ENCODE measurements at places on chromosomes 2 and 18.

DNA sequence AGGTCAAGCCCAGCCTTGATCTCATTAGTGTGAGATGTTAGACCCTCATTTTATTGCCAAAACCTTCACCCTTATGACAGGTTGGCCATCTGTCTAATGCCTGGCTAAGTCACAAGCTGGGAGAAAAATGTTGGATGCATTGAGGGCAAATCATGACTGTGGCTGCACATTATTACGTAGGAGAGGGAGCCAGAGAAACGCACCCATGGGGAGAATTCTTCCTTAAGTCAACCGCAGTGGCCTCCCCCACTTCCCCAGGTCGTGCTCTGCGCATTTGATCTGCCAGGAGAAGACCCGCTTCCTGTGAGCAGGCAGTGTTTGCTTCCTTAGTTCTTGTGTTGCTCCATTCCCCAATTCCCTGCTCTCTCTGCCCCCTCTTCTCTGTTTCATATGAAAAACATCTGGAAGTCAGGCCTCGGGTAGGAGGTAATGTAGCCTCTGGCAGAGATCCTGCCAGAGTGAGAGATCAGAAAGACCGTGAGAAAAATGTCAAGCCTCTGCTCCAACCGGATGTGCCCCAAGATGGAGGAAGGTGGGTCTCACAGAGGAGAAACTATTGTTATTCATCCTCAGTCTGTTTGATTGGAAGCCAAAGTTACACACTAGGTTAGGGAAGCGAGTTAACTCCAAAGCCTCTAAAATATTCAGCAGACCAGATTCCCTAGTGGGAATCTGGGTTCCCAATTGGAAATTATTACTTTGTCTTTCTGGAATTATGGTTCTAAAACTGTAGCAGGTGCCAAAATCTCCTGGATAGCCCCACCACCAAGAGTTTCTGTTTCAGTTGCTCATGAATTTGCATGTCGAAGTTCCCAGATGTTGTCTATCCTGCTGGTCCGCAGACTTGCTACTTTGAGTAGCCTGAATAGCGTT, 144.3 kb upstream of the PELI1 start:
- no peak for DNase-seq

GRCh38 chr18:14747513-14748474, at the start of gene ANKRD30B:
Gene ANKRD30B (plus strand): TSS chr18:14748172. CDS start chr18:14748420, 248 bp downstream.
- DNase-seq: no peak

- DNase-seq: no peak
Observed at GRCh38 chr2:226189061-226189460, 610.6 kb downstream of the IRS1 start.

GRCh38 chr18:63182310-63182772, 137.2 kb downstream of the BCL2 start:
- DNase-seq: no peak

GRCh38 chr2:166773308-166773949, 114.9 kb upstream of the XIRP2 start:
- no peak for DNase-seq

DNA sequence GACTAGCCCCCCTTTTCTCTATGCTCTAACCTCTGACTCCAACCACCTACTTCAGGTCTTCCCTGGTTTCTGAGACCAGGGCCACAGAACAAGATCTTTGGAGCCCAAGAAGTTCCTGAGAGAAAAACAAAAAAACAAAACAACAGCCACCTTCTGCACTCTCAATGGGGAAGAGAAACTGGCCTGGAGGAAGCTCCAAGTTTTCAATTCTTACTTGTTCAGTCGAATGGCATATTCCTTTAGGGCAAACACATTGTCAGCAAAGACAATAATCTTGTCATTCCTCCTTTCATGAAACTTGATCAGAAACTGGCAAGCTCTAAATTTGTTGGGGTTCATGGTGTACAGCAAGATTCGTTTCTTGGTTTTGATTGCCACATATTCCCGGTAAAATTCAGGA, 15.0 kb downstream of the ERCC3 start:
- no peak for DNase-seq

GRCh38 chr2:7847321-7847720, 834.5 kb upstream of the ID2 start:
- DNase-seq: no peak

- no peak for DNase-seq
Observed at GRCh38 chr2:20672201-20672951, 5.4 kb downstream of the GDF7 start.

- DNase-seq: no peak
Observed at GRCh38 chr18:41933778-41934177, 21.3 kb upstream of the PIK3C3 start.

DNA sequence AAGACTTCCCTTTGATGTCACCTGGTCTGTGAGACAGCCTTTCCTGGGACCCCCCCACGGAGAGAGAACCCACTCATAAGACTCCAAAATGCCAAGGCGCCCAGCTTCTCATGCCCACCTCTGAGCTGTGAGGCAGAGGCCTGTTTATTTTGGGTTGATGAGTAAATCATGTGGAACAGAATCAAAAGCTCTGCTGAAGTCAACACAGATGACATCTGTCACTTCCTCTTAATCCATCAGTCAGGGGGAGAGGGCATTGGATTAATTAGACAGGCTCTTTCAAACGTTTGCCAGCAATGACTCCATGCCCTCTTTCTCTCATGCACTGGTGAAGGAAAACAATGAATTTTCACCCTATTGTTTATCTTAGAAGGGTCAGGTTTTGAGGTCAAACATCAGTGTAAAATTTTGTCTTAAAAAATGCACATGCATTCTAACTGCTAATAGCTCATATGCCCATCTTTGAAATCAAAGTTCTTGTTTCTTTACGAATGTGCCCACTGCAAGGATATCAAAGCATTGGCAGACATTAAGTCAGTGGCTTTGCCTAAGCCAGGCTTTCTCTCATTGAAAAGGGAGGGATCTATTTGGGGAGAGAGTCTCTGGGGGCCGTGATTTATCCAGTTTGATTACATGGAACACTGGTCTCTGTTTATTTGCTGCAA, 184.1 kb downstream of the ACKR3 start:
- DNase-seq: no peak

GRCh38 chr2:128817171-128817570, 498.5 kb upstream of the HS6ST1 start:
- no peak for DNase-seq

DNA sequence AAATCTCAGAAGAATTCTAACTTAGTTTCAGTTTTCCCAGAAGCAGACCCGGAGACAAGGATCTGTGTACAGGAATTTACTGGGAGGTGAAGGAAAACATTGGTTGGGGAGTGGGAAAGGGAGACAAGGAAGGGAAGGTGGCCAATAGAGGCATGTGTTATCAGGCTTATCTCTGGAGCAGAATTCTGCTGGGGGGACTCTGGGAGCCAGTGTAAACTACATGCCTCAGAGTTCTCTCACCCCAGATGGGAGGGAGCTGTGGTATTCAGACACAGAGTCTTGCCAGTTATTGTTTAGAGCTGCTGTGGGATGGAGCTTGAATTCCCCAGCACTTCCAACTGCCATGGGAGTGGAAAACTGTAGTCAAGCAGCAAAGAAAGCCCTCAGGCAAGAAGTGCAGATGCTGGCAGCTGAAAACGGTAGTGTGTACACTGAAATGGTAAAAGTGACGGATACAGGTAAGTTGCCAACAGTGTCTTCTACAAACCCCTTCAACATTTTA, 19.0 kb downstream of the DNPEP start:
- peak; percentile 69 for DNase-seq

DNA sequence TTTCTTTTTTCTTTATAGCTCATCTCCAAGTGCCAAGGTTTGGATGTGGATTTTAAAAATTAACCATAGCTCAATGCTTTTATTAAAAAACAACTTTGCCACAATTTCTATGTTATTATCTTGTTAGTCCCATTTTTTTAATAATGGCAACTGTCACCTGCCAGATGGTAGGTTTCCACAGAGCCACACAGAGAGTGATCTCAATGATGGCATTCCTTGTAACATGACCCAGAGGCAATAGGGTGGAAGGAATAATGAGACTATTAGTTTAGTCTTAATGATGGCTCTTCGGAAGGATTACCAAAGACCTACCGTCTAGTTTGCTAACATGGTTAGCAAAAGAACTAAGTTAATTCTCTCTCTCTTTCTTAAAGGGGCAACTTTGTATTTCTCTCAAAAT, 64.0 kb downstream of the REL start:
- DNase-seq: no peak

DNA sequence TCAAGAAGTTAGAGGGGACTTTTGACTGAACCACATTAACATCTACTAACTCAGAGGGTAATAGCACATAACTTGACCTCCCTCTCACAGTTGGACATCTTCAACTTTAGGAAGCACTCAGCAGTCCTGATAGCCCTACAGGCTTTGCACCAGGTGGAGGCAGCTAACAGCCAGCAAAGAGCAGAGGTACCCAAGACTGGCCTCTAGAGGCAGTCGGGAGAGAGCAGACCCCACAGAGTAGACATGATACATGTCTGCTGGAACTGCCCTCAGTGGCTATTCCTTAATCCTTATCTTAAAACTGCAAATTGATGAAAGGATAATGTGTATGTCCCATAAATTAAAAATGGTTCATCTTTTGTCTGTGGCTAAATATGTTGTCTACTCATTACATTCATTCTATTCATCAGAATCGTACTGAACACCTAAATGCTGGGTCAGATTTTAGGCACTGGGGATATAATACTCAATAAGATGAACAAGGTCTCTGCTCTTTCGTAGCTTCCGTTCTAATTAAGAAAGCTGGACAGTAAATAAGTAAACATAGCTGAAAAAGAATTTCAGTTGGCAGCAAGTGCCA, 49.8 kb downstream of the CAB39 start:
- DNase-seq: no peak

DNA sequence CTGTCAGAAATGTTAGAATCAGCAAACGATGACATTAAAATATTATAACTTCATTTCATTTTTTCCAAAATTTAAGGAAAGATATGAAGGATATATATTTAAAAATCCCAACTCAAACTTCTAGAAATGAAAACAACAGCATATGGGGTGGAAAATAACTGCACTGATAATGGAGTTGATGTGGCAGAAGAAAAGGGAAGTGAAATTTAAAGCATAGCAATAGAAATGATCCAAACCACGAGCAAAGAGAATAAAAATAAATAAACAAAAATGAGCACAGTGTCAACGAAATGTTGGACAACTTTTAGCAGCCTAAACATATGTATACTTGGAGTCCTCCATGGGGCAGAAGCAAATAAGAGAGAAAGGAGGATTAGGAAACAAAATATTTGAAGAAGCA, 280.2 kb downstream of the KCNJ3 start:
- DNase-seq: no peak

DNA sequence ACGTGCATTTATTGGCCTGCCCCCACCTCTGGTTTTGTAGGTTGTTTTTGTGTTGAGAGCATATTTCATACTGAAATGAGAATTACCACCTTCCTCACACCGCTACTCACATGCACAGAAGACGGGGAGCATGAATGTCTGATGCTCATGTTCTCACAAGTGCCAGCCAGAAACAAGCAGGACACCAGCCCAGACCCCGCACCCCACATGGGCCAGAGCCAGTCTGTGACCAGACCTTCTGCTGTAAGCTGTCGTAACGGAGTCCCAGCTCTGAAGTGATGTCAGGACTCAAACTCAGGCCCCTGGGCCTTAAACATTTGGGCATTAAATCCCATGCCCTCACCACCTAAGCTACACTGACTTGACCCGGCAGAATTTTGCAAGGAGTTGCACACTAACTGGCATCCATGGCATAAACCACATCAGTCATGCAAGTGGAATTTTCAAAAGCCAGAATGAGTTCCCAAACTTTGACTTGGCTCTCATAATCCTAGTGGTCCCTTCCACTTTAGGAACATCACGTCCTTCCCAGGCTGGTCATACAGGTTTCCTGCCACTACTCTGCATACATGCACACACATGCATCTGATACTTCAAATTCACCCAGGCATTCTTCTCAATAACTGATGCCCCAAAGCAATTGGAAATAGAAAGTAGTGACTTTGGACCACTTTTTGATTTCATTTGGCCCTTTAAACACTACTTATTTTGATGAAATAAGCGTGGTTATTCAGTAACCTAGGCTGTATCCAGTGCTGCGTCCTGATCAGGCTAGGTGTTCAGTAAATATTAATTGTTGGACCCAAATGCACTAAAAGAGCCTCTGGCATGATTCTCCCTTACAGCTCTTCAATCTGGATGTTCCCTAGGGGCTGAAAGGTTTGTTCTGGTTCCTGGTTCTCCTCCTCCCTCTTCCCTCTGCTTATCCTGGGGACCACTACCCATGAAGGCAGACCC, 223.1 kb upstream of the ID2 start:
- no peak for DNase-seq

DNA sequence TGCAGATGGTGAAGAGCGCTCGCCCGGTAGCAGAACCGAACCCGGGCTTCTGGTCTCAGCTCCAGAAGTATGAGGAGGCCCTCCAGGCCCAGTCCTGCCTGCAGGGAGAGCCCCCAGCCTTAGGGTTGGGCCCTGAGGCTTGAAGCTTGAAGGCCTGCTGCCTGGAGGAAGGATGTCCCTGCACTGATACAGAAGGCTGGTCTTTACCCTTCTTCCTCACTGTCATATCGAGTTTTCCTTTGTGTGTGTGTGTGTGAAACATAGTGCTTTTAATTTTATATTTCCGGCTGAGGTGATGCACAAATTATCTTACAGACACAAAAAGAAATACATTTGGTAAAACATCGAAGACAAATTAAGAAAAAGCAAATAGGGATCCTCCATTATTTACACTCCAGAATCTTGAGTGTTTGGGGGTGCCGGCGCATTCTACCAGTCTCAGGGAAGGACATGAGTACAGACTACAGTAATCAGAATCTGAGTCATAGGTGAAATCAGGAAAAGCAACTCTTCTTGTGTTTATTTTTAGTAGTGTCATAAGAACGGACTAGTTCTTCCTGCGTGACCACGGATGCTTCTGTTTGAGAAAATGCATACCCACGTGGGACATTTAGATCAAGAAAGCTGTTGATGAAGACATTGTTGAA, 1.3 kb downstream of the DUSP28 start:
- DNase-seq: peak; percentile 12

DNA sequence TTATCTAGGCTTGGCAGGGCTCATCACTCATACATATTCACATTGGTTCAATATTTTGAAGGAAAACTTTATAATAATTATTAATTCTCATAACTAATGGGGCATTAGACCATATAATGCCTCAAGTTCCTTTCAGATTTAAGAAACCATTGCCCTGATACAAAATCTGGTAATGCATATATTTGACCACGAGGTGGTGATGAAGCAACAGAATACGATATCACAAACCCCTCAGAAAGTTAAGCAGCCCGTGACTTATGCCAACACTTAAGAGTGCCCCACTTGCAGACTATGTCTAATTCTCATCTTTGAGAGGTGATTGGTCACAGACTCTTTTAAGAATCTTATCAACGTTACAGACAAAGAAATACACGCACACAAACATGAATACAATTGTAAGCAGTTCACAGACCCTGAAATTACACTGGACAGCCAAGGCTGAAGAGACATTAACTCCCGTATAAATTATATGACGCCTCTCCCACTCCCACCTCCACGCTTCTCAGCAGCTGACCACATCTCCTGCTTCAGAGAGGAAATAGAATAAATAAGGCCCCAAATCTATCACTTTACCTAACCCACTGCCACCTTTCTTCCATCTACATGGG, 20.7 kb upstream of the DNAH6 start:
- DNase-seq: peak; percentile 16

GRCh38 chr2:85427300-85427835, 8.9 kb downstream of the SH2D6 start:
- DNase-seq: no peak

GRCh38 chr2:201974171-201975100, 59.2 kb upstream of the FZD7 start:
- DNase-seq: no peak

All from amniotic stem cell (primary cell).